ENCODE measurements at places on chromosomes 16 and 17. TPM values are rescaled to one million over a fixed set of nuclear protein-coding genes. Genes with fewer than 3 reads are reported as not detected.

The TBC1D3 gene
- 0.10 TPM for total RNA-seq

DNA sequence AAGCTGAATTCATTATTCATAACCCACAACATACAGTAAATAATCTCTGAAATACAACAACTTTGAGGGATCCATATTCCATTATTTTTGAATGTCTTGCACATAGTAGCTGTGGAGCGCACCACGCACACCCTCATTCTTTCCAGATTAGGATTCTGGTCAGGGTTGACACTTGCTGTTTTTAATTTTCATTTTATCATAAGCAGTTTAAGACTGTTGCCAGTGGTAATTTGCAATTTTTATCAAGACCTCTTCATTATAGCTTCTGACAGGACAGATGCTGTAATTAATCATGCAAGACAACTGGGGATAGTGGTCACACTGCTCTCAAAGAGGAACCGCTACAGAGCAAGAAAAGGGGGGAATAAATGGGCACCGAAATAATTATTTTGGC is 109.7 kb downstream of the TOX3 start:
- no peak for DNase-seq

The NUP93 gene
- 58.0 TPM for total RNA-seq

DNA sequence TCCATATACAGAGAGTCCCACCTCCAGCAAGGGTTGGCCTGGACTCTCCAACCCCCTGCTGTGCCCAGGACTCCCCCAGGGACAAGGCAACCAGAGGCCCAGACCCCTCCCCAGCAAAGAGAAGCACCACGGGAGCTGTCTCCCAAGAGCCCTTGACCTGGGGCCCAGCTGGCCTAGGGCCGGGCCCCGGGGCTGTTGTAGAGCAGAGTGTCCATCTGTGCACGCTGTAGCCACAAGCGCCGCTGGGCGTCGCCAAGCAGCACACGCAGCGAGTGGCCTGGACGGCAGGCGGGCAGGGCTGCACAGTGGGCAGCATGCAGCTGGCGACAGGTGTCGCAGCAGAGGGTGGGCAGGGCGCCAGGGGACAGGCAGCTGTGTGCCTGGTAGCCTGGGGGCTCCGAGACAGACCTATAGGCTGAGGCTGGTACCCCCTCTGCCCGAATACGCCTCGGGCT is 4.3 kb downstream of the SPATA2L start:
- no peak for DNase-seq

The CLEC10A gene
- total RNA-seq: not detected

The YBX2 gene
- not detected for total RNA-seq

The CD79B gene
- 0.76 TPM for total RNA-seq

GRCh38 chr16:85316321-85316919 is 204.1 kb upstream of the CIBAR2 start:
- DNase-seq: peak; percentile 32

The PRSS27 gene
- 0.42 TPM for total RNA-seq

DNA sequence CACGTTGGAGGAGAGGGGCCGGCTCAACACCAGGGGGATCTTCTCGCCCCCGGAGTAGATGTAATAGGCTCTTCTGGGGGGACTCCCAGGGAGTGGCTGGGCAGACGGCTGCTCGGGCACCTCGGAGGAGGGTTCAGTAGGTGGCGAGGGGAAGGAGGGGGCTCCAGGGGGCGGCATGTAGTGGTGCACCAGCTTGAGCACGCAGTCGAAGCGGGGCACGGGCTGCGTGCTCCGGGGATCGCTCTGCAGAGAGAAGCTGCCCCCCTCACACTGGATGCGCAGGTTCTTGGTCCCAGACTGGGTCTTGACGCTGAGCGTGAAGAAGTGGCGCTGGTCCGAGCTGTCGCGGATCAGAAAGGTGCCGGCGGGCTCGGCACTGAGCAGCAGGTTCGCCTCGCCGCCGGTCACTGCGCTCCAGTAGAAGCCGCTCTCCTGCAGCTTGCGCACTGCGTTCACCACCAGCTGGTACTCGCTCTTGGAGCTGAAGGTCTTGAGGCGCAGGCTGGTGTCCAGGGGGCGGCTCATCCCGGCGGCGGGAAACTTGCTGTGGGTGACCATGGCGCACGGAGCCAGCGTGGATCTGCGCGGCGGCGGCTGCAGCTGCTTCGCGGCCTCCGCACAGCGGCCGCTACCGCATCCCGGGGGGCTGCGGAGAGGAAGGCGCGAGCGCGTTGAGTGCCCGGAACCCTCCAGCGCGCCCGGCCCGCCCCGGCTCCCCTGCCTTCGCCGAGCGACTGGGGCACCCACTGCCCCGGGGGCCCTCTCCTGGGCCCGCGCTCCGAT is 1.1 kb downstream of the SOCS3 start:
- peak; percentile 27 for DNase-seq

The CA7 gene
- not detected for total RNA-seq

The RTN4RL1 gene
- 0.34 TPM for total RNA-seq

The C17orf78 gene
- total RNA-seq: not detected

The SMIM5 gene
- total RNA-seq: not detected

The HBA2 gene
- not detected for total RNA-seq

DNA sequence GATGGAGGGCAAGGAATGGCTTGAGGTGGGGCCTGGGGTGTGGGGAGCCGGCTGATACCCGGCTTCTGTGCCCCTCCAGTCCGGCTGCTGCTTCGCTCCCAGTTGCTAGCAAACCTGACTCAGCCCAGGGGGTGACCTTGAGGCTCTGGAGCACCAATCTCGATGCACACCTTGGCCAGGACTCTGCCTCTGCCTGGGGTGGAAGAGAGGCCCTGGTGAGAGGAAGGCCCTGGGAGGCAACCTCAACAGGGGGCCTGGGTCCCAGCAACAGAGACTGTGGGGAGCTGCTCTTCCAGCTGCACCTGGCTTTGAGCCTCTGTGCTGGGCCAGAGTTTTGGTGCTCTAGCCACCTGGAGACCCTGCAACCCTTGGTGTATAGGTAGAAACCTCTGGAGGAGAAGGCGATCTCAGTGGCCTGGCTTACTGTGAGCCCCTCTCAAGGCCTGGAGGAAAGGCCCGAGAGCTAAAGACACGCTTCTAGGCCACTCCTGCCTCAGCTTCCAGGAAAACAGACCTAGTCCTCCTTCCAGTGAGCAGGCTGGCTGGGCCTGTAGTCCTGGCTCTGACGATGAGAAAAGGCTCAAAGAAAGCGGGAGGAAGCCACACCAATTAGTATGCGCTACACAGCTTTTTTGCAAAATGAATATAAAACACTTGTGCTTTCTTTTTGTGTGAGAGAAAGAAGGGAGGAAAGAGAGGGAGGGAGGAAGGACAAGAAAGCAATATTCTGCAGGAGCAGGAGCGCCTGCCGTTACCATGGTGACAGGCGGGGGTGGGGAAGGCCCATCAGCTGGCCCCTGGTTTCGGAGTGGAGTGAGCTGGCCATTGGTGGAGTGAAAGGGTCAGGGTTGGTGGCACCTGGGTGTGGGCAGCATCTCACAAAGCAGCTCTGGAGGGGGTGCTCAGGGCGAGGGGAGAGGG is 51.0 kb downstream of the VAC14 start:
- no peak for DNase-seq

GRCh38 chr17:63406689-63407330 is 39.3 kb downstream of the CYB561 start:
- DNase-seq: peak; percentile 93

The SLC25A39 gene
- total RNA-seq: 99.6 TPM

GRCh38 chr16:55264949-55265348 is 59.1 kb upstream of the IRX6 start:
- no peak for DNase-seq

- DNase-seq: peak; percentile 18
These were observed 21.4 kb downstream of the EMP2 start for GRCh38 chr16:10558746-10559641.

DNA sequence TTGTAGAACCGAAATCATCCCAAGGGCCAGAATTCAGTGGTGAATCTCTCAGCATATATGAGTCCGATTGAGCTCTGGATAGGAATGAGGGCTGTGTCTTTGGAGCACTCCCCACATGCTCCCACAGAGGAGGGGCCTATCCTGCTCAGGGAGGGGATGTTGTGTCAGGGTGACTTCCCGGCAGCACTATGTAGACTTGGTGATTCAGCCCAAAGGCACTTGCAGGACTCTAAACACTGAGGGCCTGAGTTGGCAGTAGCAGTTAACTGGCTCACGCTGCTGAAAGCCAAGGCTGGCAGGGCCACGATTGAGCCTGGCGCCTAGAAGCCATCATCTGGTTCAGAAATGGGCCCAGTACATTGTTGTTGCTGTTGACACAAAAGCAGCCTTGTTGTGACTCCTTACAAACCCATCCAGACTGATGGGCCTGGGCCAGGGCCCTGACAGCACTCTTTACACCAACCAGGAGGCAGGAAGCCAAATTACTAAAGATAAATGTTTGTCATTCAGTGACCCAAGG is 31.9 kb downstream of the NMT1 start:
- DNase-seq: peak; percentile 98

DNA sequence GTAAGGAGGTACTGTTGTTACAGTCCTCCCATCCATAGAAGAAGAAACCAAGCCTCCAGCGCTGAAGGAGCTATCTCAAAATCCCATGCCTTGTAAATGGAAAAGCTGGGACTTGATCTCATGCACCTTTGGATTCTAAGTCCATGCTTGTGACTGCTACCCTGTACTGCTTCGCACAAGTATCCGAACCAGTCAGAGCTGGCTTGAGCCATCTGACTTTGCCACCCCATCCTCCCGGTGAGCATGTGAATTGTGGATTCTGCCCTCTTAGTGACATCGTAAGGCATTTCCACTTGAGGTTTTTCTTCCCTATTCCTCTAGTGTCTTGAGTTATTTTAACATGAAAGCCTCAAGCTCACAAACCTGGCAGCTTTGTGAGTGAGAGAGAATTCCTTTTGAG is 15.3 kb downstream of the MYOCD start:
- DNase-seq: no peak

DNA sequence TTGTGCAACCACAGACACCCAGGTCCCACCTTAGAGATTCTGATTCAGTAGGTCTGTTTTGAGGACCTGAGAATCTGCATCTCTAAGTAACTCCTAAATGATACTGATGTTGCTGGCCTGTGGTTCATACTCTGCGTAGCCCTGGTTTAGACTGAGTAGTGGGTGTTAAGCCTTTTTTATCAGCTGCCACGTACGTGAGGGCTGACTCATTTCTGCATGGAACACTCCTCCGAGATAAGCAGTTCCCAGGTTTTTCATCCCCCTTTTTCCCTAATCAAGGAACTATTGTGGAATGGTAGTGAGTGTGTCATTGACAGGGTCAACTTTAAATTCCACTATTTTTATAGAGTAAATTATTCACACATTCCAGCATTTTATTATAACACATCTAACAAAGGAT is 26.1 kb downstream of the CDRT4 start:
- no peak for DNase-seq

DNA sequence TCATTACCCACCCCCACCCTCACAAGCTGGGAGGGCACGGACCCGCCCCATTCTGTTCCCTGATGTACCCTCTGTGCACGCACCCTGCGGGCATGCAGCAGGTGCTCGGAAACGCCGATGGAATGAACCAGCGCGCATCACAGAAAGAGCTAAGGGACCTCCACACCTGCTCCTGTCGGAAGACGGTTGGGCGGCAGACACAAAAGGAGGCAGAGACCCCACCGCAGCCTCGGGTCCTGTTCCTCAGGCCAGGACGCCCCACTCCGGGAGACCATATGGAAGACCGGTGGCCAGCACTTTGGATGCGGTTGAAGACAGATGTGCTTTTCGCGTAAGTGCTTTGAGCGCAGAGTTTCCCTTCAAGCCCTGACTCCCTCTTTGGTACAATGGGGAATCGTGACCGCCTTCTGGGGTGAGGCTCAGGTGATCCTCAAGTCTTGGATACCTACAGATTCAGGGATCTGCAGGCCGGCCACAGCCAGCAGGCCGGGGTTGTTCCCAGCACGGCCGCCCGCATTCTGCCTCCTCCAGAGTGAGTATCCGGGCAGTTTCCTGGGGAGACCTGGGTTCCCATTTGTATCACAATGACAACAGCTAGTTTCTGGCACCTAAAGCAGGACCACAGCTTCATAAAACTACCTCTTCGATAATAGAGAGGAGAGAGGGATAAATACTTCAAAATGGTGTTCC is 123.1 kb downstream of the FOXL1 start:
- DNase-seq: no peak

The EPX gene
- not detected for total RNA-seq

The COL1A1 gene
- 7,241 TPM for total RNA-seq

- peak; percentile 96 for DNase-seq
These were observed 19.6 kb downstream of the AKAP10 start for GRCh38 chr17:19958023-19958422.

GRCh38 chr16:49876716-49877129 is 20.8 kb upstream of the ZNF423 start:
- no peak for DNase-seq

The SGF29 gene
- 7.6 TPM for total RNA-seq

The NKD1 gene
- under 0.01 TPM for total RNA-seq

The CCL5 gene
- not detected for total RNA-seq

GRCh38 chr16:12087901-12088421 is 111.4 kb downstream of the SNX29 start:
- DNase-seq: no peak

The PRSS33 gene
- total RNA-seq: not detected

DNA sequence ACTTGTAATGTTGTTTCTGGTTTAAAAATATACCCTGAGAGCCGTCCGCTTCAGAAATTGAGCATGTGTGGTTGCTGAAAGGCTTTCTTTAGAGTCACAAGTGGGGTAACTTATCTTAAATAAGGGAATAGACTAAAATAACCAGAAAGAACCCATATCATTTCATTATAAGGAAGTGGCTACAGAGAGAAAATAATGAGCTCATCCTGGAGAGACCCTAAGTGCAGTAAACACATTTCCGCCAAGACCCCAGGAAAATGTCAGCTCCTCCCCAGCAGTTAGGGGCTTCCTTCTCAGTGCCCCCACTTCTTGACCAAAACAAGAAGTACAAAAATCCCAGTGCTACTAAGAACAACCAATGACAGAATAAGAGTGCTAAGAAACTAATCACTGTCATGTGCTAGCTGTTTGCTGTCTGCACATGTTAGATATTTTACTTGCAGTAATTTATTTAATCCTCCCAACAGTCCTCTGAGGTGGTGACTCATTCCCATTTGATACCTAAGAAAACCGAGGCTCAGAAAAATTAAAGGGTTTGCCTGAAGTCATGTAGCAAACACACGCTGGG is 83.5 kb downstream of the CDYL2 start:
- peak; percentile 30 for DNase-seq

DNA sequence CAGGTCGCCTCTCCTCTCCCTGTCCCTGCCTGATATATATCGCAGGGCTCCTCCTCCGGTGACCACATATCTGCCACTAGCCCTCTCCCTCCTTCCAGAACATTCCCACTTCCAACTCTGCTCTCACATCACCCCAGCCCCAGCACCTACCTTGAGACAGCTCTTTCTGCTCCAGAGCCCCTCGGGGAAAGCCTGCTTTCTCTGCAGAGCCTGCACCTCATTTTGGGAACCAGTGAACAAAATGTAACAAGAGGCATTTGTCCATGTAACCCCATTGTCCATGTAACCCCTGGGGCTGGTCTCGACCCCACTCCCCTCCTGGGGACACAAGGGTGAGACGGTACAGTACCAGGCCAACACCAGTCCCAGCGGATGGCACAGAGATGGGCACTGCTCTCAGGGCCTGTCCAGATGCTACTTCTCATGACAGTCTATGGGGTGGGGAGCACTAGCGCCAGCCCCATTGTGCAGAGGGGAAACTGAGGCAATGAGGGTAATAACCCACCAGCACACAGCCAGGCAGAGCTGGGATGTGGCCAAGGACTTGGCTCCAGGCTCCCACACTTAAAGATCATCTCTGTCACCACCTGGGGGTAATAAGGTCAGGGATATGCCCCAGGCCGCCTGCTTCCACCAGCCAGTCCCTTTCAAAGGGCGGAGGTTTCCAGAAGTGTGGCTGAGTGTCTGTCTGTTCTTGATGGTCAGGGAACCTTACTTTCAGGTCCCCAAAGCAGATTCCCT is 42.9 kb downstream of the TBC1D16 start:
- no peak for DNase-seq
